ENCODE measurements at places on chromosomes 3 and 15.

- DNase-seq: no peak
These were observed 41.4 kb downstream of the IRAK2 start for GRCh38 chr3:10206166-10206511.

- DNase-seq: no peak
These were observed 80.6 kb upstream of the BHLHE40 start for GRCh38 chr3:4898454-4899313.

GRCh38 chr3:27324686-27325085 lies 44.5 kb downstream of the NEK10 start:
- DNase-seq: no peak

- no peak for DNase-seq
These were observed 726.5 kb upstream of the NECTIN3 start for GRCh38 chr3:110344897-110345767.

- no peak for DNase-seq
These were observed 6.3 kb upstream of the FES start for GRCh38 chr15:90877996-90878395.

GRCh38 chr3:192409838-192410683 lies 317.3 kb downstream of the FGF12 start:
- no peak for DNase-seq

GRCh38 chr3:172074032-172074431 lies 34.7 kb downstream of the FNDC3B start:
- no peak for DNase-seq

DNA sequence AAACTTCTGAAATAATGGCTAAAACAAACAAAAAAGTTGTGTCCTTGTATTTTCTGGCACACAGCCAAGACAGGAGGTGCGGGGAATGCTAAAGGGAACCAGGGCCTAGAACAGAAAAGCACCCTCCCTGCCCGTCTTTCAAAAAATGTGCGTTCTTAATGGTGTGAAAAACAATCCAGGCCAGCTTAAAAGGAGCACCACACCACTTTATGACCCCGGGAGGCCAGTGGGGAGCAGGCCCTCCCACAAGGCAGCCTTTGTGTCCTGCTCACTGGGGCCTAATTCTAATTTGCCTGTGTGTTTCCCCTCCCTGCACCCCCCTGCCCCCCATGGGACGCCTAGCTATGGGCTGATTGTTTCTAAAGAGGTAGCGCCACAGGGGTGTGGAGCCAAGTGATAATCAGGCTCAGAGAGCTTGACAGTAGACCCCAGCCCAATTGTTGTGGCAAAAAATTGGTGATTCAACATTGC lies 181.4 kb downstream of the GREM1 start:
- DNase-seq: no peak
